Effector memory CD4-positive, alpha-beta T cell (primary cell): ENCODE measurements at places on chromosomes 5 and 9.

DNA sequence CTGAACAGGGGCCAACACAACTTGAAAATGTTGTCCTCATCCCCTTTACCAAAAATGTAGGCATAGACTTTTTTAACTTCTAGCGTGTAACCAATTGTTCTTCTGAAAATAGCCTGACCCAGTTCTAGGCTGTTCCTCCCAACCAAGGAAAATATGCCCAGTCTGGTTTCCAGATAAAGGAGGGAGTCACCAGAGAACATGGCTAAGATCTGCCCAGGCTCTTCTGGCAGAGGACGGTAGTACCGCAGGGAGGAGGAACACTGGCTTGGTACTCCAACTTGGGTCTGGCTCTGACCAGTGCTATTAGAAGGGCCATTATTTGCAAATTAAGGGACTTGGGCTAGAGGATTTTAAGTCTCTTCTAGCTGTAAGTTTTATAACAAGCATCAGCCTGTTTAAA is 63.1 kb downstream of the GRAMD2B start:
- no peak for DNase-seq

DNA sequence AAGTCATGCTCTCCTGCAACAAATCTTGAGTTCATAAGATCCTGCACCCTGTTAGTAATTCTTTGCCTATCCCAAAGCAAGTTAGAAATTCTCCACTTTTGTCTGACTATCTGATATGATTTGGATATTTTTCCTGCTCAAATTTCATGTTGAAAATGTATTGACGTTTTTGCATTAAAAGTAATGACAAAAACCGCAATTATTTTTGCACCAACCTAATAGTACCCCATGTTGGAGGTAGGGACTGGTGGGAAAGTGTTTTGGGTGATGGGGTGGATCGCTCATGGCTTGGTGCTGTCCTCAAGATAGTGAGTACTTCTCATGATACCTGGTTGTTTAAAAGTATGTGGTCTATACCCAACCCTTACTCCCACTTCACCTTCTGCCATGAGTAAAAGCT is 713.4 kb downstream of the CDH18 start:
- DNase-seq: no peak

- no peak for DNase-seq
Measured at GRCh38 chr5:44881266-44881665, 72.5 kb downstream of the MRPS30 start.

DNA sequence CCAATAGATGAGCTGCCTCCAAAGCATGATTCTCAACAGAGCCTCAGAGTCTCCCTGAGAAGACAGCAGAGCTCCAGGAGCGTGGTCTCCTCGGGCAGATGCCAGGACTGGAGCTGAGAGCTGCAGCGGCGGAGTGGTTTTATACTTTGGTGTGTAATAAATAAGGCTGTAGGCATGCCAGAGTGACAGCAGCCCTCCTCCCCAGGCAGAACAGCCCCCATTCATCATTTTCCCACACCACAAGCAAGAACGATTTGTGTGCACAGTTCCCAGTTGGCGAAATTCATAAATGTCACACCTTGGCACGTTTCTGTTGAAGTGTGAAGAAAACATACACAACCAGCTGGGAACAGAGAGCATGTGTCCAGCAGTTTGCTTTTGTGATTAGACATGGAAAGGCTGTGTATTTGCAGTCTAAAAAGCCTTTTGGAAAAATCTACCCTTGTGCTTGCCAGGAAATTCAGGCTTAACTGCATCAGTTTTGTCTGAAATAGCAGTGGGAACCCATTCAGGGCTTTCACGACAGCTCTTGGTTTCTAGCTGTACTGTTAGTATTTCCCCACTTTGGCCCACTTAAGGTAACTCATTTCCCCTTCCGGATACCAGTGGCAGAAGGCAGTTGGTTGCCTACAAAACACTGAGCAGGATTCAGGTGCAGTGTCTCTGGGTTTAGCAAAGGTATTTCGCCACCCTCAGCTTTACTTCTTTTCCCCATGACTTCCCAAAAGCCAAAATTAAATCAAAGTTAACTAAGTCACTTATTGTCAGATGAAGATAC is at the start of gene C1QTNF3:
Gene C1QTNF3, minus strand, starts transcription at position 115 of the 778 bp plus-strand sequence. Its CDS starts 88 bp downstream, at position 27.
- DNase-seq: no peak

DNA sequence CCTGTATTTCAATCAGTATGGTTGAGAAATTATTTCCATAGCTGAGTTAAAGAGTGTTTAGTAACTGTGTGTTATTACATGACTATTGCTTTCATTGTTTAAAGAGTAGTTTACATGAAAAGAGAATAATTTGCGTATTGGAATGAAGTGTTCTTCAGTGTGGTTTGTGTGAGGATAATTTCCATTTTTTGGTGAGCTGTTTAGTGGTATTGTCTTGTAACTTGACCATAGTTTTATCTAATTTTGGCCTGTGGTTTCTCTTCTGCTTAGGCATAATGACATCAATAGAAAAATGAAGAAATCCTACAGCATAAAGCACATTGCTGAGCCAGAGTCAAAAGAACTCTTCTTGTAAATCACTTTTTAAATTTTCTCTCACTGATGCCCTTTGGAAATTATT is 151.2 kb downstream of the SNCAIP start:
- DNase-seq: no peak

- no peak for DNase-seq
Measured at GRCh38 chr9:87886933-87887505, 4.3 kb downstream of the SPATA31E1 start.

DNA sequence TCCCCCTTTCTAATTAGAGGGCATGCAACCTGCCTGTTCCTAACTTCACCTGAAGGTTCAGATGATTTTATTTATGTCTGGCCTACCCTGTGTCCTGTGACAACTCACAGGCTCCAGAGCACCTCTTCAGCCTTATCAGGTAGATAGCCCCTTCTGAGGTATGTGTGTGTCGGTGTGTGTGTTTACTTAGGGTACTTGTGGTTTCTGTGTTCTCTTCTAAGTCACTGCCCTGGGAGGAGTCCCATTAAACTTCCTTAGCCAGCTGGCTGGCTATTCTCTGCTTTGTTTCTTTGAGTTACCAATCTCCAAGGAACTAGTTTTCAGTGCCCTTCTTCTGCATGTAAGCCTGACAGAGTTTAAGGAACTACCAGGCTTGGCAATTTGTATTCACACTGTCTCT is 74.9 kb downstream of the UNC13B start:
- DNase-seq: no peak

DNA sequence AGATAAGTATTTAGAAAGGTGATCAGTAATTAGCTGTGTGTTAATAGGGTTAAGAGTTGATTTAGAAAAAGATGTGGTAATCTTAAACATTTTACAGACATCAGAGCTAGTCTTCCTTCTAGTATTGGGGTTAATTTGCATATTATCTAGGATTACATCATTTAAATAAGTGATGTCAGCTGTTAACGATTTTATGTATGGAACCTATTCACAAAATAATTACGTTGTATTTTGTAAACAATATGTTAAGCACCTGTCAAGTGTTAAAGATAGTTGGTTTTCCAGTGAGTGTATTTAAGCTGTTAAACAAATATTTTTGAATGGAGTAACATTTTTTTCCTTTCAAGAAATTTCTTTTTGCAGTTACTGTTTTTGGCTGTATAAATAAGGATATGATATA is 2.2 kb downstream of the DCP2 start:
- DNase-seq: no peak

GRCh38 chr9:121214005-121214404 is 12.3 kb upstream of the RAB14 start:
- DNase-seq: no peak

DNA sequence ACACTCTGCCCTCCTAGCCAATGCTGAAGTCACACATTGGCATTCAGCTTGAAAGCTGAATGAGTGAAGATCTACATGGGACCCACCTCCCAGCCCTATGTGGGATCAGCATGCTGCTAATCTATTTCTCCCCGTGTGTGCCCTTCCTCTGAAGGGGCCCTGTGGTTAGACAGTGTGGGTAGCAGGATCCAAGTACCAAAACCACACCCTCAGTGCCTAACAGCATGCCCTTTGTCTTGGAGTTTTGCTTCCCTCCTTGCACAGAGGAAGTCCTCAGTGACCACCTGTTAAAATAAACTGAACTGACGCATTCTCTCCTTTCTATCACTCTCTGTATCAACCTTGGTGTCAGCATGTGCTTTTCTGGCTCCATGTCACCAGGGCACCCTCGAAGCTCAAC is 25.0 kb downstream of the SH3TC2 start:
- no peak for DNase-seq

DNA sequence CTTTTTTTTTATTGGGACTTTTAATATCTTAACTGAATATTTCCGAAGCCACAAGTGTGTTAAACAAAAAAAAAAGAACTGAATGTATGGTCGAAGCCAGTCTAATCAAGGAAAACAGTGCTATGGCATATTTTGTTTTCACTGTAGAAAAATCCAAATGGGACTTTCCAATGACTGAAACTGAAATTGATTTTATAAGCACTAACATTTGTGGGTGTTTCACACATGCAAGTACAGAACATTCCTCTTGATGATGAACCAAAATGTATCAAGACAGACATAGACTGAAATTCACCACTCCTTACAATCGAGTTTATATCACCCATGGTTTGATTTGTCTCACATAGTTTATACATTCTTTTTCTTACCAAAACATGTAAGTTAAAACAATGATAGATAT is 1026.8 kb downstream of the CDH18 start:
- no peak for DNase-seq

GRCh38 chr5:27377626-27378025 is 339.2 kb upstream of the CDH9 start:
- DNase-seq: no peak

GRCh38 chr9:36843964-36844363 is 190.1 kb downstream of the PAX5 start:
- DNase-seq: no peak

- no peak for DNase-seq
Measured at GRCh38 chr5:71533142-71533541, 54.0 kb upstream of the MCCC2 start.

DNA sequence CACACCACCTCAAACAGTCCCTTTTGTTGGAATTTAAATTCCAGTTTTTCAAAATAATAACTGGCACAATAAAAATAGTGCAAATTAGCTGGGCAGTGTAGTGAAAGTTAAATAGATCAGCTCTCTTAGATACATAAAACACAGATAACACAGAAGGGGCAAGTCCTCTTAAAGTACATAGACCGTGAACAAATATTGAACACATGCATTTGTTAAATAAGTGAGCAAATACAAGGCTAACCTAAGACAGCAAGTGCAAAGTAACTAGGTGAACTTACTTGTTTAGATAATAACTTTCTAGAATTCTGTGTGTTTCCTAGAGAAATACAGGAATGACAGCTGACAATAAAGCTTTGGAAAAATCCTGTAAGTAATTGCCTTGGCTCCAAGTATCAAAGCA is 280.1 kb downstream of the DOCK8 start:
- no peak for DNase-seq

DNA sequence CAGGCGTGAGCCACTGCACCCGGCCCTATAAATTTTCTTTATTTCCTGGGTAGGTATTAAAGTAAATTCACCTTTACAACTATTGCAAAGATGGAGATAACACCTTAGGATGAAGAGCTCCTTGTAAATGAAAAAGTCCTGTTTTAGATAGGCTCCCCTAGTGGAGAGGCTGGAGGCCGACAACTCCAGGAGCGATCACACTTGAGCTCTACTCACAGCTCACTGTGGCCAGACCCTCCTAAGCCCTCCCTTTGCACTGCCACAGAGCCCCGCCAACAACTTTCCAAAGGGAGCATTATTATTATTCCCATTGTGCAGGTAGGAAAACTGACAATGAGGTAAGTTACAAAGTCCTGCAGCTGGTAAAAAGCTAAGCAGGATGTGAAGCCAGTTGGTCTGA is 139.1 kb upstream of the ERCC6L2 start:
- DNase-seq: no peak

DNA sequence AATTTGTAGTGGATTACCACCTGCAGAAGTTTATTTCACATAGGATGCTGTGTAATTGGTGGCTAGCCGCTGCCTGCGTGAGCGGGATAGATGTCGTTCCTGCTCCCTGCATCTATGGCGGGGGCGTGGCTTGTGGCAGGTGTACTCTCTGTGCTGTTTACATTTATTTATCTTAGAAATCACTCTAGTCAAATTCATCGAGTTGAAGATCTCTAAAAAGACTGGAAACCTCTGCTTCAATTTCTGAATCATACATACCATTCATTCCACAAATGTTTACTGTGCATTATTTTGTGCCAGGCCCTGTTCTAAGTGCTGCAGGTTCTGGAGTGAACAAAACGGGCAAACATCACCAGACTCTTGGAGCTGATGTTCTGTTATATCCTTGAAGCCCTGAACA is 11.9 kb downstream of the ROPN1L start:
- DNase-seq: no peak

DNA sequence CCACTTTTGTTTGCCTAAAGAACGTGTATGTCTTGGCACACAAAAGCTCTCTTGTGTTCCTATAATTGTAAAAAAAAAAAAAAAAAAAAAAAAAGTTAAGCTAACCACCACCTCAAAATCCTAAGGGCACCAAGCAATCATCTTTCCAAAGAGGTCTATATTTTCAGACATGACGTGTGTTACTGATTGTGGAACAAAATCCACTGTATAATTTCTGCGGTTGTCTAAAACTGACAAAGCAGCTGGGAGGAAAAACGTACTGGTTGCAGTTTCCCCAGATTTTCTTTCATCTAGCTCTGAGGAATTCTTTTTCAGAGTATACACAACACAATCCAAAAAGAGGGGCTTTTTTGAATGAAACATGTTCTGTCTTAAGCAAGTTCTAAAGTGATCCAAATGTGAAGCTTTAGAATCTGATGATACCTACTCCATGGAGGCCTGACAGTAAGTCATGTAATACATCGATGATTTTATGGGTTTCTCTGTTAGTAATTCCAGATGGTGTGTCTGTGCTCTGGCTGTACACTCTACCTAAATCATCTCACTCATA is 375.6 kb upstream of the NUDT12 start:
- DNase-seq: no peak

- DNase-seq: no peak
Measured at GRCh38 chr9:113350937-113351336, 1.6 kb downstream of the BSPRY start.

DNA sequence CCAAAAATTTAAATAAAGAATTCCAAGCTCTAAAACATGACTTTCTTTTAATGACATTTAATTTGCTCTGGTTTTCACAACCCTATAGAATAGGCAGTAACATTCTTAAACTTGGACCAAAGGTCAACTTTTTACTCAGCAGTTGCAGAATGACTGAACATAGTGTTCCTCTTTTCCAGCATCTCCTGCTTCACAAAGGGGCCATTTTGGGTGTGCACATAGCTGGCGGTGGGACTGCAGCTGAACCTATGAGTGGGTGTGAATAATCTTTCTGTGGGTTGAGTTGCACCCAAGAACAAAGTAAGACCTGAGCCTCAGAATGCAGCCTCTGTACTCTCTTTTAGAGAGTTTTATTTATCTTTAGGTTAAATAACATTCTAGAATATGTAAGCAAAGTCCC is 96.9 kb upstream of the HAPLN1 start:
- no peak for DNase-seq

DNA sequence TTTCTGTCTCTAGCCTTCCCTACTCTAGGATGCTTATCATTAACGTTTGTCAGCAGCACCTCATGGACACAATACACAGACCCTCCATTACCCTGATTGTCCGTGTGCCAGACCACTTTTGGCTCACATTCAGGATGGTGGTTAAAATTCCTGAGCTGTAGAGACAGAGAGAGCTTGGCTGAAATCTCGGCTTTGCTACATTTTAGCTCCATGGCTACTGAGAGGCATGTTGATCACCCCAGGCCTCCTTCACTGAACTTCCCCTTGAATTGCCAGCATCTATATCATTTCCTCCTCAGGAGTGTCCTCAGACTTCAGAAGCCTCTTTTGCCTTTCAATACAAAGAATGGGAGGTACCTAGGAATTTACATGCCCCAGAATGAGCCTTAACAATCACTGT is 104.7 kb upstream of the ISL1 start:
- no peak for DNase-seq
